Stimulated activated CD4-positive, alpha-beta T cell treated with anti-CD3 and anti-CD28 coated beads, Interleukin-15, amount 100 ng/mL, for 48 hours (primary cell): ENCODE measurements at places on chromosomes 4 and X.

DNA sequence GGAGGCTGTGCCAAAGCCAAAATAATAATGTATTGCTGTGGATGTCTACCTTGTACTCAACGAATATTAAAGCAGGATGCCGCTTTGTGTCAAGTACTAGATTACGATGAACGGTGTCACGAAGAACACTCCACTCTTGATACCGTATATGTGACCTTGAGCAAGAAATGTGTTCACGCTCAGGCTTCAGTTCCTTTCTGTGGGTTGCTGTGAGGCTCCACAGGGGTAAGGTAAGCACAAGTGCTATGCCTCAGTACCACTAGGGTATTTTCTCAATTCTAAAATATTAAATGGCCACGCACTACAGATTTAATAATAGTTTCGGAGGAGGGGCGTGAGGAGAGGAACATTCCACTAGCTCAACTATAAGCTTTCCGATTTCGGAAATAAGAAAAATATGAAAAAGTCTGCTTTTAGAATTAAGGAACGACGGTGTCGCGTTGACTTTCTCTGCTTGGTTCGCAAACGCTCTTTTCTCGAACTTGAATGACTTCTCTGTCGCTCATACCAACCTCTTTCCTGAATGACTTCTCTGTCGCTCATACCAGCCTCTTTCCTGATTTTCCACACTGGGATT is 607 bp upstream of the SCOC start:
- no peak for DNase-seq

DNA sequence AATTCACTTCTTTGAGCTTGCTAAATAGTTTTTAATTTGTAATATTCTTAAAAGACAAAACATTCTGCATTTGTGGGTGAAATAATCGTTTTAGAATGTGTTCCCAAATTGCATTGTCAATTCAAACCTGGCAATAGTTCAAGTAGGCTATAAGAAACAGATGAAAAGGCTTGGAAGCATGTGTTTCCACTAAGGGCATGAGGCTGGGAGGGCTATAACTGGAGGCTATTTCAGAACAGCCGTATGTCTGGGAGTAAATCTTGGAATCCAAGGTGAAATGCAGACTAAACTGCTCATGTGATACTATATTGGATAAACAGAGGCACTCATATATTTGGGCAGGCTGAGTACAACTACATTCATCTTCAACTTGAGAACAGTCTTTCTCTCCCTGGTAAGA is 117.4 kb upstream of the GRPR start:
- no peak for DNase-seq

DNA sequence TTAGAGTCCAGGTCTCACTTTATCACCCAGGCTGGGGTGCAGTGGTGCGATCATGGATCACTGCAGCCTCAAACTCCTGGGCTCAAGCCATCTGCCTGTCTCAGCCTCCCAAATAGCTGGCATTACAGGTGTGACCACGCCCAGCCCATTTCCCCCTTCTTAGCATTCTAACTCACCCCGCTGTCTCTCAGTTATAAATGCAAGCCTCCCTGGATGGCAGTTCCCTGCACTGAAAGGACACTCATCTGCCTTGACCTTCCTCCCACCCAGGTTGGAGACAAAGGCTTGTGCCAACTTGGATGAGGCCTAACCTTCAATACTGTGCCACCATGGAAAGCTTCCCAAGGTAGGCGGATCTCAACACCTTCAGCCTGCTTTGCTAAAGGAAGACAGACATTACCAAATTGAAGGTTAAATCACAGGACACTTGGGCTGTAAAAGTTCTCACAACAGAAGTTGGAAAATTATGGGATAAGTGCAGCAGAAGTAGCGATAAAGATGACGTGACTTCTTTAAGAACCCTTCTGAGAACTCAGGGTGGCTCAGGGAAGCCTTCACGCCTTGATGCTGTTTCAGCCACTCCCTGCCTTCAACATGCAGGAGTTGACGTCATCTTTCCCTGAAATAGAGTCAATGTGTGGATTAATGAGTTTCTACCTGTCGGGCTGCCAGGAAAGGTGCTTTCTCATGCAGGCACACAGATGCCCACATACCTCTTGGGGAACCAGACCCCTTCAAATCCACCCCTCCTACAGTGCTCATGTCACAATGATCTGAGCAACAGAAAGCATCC is 10.6 kb upstream of the GPM6B start:
- DNase-seq = no peak

DNA sequence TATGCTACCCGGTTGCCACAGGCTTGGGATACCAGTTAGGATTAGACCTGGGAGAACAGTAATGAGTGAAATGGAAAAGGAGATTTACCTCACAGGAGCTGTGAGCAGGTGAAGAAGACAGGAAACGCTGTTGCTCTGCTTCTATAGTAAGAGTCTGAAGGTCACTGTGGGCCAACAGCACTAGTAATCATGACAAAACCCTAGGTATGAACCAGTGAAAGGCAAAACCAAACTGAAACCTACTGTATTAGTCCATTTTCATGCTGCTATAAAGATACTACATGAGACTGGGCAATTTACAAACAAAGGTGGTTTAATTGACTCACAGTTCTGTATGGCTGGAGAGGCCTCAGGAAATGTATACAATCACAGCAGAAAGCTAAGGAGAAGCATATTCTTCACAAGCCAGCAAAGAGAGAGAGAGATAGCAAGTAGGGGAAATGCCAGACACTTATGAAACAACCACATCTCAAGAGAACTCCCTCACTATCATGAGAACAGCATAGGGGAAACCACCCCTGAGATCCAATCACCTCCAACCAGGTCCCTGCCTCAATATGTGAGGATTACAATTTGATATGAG is 736.7 kb upstream of the INTU start:
- no peak for DNase-seq

GRCh38 chr4:108592674-108592986 is 27.7 kb upstream of the RPL34 start:
- DNase-seq = no peak

- no peak for DNase-seq
These were observed 64.6 kb upstream of the MTM1 start for GRCh38 chrX:150503898-150504219.

- no peak for DNase-seq
These were observed 187.3 kb upstream of the CXCL13 start for GRCh38 chr4:77418333-77418732.

GRCh38 chr4:146592019-146592418 is 46.7 kb upstream of the POU4F2 start:
- no peak for DNase-seq

- DNase-seq = no peak
These were observed 13.3 kb downstream of the KIAA0232 start for GRCh38 chr4:6795821-6796220.

DNA sequence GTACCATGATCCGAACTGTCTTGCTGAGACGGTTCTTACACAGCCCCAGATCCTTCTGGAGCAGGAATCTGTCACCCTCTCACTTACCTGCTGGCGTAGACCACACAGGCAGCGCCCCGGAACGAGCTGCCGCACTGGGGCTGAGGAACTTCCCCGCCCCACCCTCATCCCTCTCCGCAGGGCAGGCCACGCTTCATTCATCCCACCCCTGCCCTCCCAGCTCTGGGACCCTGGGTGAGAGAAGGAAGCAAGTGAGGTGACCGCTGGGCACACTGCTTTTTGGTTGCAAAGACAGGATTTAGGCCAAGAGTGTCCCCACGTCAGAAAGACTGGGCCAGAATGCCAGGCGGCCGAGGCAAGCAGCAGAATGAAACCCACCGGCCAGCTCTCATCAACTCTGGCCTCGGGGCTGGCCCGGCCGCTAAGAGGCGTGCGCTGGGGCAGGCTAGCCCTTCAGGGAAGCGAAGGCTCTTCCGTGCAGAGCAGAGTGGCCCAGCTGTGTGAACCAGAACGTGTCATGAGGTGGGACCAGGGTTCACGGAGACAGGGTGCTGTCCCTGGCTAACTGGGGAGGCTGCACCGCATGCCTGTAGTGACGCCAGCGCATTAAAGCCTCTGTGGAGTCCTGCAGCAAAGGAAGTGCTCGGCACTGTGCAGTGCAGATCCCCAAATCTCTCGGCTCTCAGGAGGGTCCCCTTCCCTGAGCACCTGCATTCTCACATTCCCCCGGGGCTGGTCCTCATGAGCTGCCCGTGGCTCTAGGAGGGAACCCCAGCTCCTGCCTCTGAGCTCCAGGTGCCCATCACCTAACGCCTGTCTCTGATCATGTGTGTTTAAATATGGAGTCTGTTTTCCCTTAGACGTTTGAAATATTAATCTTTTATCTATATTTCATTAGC is 6.4 kb downstream of the LRPAP1 start:
- DNase-seq = no peak

DNA sequence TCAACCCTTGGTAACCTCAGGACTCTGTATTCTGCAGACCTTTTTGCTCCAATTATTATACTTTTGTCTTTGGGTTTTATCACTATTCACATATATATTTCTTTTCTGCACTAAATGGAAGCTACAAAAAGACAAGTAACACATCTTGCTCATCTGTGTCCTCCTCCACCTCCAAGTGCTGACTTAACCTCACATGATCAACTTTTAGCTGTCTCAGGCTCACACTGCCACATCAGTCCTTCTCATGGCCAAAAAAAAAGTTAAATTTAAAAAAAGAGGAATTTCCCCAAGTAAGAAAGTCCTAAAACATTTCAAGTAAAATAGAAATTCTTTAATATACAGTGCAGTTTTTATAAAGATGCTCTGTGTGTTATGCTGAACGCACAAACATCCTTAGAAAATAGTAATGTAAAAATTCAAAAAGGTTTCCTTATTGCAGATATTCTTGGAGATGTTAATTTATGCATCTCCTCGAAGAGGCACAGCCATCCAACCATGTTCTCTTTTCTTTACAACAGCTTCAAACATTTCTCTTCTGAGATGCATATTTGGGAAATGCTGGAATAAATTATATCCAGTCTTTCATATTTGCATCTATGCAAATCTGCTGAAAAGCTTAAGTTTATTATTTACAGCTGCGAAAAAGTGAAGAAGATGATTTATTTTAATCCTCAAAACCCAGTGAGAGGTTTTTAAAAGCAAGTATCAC is 37.6 kb downstream of the ARAP2 start:
- no peak for DNase-seq

- no peak for DNase-seq
These were observed 259.2 kb downstream of the MAPK10 start for GRCh38 chr4:86100539-86101215.

DNA sequence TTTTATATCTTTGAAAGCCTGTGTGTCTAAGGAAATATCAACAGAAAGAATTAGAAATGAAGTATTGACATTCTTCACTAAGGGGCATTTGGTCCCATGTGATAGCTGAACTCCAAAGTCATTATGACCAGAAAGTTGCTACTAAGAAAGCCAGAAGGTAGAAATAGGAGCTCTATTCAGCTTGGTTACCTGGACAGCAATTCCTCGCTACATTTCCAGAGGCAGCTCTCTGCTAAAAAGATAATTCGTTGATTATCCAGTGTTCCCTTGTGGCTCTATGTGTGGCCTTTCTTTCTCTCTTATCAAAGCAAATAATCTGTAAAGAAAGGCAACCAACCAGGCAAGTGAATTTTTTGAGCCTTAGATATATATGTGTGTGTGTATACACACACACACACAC is 341.3 kb downstream of the ADGRL3 start:
- no peak for DNase-seq

DNA sequence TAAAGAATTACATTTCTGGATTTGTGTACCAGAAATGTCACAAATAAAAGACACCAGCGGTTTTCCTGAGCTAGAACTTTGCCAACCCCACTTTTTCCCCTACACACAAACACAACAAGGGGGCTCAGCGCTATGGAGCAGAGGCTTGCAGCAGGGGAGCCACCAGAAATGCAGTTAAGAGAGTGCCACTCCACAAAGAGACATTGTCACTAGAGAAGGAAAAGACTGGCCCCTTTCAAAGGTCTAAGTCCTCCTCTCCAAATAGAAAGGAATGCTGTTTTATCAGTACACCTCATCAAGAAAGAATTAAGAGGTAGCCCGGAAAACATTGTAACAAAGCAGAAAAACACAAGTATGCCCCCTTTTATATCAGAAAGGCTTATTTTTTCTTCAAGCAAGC is 419.5 kb downstream of the HNRNPD start:
- no peak for DNase-seq

DNA sequence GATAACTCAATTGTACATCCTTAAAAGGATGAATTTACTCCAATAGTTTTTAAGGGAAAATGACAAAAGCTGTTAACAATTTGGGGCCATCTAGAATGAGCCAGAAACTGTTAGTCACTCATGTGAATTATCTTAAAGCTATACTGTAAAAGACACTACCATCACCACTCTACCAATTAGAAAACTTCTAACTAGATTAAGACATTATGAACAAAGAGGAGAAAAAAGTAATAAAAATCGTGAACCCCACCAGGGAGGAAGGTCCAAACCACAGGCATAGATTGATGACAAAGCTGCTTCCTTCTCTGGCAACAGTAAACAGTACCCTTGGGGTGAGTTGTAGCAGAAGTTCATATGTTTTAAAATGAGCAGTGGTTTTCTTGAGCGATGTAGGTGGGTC is 106.1 kb downstream of the PDGFC start:
- DNase-seq = no peak

GRCh38 chrX:133390676-133391075 is 24.6 kb downstream of the GPC4 start:
- DNase-seq = no peak

- no peak for DNase-seq
These were observed 35.1 kb upstream of the NPY2R start for GRCh38 chr4:155173371-155173770.

GRCh38 chr4:109266891-109267290 is 35.6 kb downstream of the COL25A1 start:
- no peak for DNase-seq

GRCh38 chr4:140930011-140930410 is 173.8 kb upstream of the TBC1D9 start:
- DNase-seq = no peak

DNA sequence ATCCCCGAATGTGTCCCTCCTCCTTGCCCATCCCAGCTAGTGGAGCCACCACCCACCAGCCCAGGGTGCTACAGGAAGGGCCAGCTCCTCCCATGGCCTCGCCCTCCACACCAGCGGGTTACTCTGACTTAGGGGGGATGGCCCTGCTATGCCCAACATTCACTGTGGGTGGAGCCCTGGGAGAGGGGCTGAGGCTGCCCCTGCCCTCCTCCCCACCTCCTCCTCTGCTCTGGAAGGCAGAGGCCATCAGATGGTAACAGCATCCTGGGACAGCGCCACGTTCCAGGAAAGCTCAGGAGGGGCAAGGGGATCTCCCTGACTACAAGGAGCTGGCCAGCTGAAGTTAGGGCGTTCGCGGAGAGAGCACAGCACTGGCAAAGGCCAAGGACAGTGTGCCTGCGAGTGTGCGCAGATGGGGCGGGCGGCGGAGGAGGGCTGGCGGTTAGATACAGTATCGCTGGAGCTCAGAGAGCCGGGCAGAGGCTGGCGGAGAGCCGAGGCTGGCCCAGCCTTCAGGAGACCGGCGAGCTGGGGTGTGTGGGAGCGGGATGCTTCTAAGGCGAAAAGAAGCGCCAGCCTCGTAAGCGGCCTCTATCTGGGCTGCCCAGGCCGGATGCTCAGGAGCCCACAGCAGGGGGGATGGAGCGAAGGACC is 1.5 kb downstream of the JAKMIP1 start:
- no peak for DNase-seq

- DNase-seq = no peak
These were observed 40.7 kb upstream of the MBTPS2 start for GRCh38 chrX:21798677-21799219.

- peak; percentile 25 for DNase-seq
These were observed 408 bp downstream of the TMEM33 start for GRCh38 chr4:41935652-41936021.
